ENCODE measurements at places on chromosomes 7 and 10.
A peak's percentile ranks its signal among the peaks of the same experiment; 100 is the strongest.

- DNase-seq = no peak
These were observed 27.7 kb upstream of the SLC25A13 start for GRCh38 chr7:96349572-96349971.

- DNase-seq = no peak
These were observed 27.8 kb downstream of the DIP2C start for GRCh38 chr10:661597-662222.

GRCh38 chr10:21330628-21331020 lies 194.9 kb downstream of the SKIDA1 start:
- no peak for DNase-seq

- no peak for DNase-seq
These were observed 1181.6 kb downstream of the DNAJB9 start for GRCh38 chr7:109751241-109751640.

- DNase-seq = peak; percentile 70
These were observed 135.7 kb downstream of the MAGI2 start for GRCh38 chr7:79317728-79318127.

- DNase-seq = no peak
These were observed 3.4 kb downstream of the BNIP3 start for GRCh38 chr10:131978366-131978765.

DNA sequence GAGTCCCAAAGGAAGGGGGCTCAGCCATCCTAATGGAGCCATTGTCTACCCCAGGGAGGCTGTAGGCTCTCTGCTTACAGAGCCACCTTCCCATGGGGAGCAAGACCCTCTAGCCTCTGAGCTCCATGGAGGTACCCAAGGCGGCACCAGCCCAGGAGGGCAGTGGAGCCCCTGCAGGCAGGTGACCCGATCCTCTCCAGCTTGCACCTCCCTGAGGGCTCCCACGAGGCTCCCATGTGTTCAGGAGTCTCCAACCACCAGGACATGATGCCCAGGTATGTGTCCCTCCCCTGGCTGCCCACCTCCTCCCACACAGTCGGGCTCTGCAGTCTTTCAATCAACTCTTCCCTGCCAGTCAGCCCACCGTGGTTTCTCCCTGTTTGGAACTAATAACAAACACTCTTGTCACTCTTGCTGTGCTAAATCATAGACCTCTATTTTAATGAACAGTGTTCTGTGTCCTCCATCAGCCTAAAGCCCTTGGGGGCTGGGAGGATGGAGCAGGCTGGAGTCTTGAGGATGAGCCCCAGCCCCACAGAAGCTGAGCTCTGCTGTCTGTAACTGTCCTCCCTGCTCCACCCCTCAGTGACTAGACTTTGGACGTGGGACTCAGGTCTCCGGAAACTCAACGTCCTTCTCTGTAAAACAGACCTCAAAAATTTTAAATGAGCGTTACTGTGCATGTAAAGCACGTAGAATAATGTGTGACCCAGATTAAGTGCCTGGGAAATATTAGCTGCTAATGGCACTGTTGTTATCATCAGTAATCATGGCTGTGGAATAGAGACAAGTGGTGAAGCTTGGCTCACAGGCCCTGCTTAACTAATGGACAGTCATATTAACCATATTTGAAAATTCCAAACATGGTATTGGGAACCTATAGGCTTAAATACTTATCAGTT lies 298.9 kb downstream of the WDR37 start:
- DNase-seq = no peak

GRCh38 chr10:63720072-63720537 lies 198.9 kb downstream of the REEP3 start:
- no peak for DNase-seq

- DNase-seq = no peak
These were observed 178.0 kb upstream of the IGFBP3 start for GRCh38 chr7:46099076-46099475.

- no peak for DNase-seq
These were observed 98.7 kb upstream of the DNAJB6 start for GRCh38 chr7:157238087-157238486.

- DNase-seq = no peak
These were observed 88.7 kb downstream of the PHYHIPL start for GRCh38 chr10:59265141-59265540.

- DNase-seq = no peak
These were observed 32.3 kb downstream of the AHCYL2 start for GRCh38 chr7:129257168-129257567.

DNA sequence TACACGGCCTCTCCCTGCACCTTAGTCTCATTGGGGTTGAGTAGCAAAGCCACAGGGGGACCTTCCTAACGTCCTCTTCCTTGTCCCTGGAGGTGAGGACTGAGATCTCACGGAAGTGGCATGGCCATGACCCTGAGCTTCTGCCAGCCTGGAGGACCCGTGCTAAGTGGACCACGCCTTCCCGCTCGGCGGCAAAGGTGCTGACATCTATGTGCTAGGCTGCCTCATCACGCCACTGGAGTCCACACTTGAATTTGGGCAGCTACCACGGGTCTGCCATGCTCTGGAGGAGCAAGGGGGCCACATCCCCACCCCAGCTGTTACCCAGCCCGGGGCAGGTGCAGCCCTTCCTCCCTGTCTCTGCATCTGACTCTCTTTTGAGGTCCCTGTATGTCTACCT lies 15.3 kb downstream of the GHRHR start:
- DNase-seq = no peak

DNA sequence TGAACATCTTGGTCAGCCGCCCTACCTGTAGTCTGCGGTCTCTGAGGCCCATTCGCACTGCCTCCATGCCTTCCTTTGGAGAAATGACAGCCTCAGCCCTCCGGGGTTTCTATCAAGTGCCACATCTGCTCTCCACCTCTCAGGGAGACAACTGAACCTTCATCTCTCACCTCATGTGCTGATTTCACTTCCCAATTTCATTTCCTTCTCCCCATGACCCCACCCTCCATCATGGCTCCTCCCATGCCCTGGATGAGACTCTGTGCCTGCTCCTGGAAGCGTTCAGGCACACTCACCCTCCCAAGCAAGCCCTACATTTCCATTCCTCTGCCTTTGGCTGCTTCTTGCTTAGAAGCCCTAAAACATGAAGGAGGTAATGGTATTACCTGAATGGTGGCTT lies 7.8 kb upstream of the SCD start:
- DNase-seq = no peak

DNA sequence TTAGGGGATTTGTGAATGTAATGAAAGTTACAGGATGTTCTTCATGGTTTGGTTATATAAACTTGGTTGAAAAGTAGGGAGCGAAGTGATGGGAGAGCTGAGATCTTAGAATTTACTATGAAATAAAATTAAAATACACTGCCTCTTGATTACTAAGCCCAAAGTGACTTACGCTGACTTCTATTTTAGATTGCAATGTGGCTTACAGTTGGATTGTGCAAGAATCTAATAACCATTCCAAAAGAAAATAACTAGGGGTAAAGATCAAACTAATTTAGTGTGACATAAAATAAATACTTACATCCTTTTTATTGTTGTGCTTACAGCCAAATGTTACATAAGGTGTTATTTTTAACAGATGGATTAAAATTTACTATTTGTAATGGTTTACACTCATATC lies 15.3 kb downstream of the WNT16 start:
- no peak for DNase-seq

DNA sequence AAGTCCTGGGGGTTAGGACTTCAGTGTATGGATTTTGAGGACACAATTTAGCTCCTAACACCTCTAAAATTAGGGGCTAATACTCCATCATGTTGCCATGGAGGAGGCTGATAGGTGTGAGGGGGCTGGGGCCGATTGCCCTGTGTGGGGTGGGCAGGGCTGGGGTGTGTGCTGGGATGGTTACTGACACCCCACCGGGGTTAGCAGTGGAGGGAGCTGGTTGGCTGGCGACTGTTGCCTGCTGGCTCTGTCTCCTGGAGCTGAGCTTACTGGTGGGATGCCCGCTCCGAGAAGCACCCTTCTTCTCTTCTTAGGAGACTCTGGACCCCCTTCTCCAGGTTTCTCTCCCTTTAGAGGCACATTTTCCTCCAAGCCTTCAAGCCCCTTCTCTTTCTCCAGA lies 22.2 kb upstream of the SH2D4B start:
- DNase-seq = no peak

DNA sequence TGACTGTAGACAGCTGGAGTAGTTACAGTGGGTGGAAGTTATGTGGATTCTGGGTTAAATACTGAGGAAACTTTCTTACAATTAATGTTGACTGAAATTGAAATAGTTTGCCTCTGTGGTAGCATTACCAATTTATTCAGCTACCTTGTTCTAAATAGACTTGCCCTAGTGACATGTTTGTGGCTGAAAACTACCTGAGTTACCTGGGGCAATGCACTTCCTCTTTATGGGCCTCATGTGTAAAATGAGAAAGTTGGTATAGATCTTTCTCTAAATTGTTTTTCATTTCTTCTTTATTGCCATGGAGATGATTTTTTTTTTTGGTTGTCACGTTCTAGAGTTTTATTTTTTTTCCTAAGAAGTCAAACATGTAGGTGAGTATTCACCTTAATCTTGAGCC lies 252.7 kb upstream of the CDC14C start:
- no peak for DNase-seq

- DNase-seq = no peak
These were observed 634 bp downstream of the EZH2 start for GRCh38 chr7:148883266-148884048.

DNA sequence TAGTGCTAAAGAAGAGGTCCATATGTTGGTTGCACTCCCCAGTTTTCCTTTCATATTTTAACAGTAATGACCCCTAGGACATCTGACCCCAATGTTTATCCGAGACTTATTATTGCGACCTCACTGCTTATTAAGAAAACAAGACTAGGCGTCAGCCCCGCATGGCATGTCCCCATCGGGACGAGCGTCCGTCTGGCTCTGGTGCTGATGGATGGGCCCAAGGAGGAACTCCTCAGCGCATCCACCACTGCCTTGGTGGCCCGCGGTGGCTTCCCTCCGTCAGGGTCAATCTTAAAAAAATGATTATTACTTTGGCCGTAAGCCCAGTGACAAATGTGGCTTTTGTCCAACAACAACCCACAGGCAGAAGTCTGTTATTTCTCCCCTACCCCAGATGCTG lies 40.1 kb upstream of the CXCL12 start:
- no peak for DNase-seq

GRCh38 chr10:19930936-19931893 lies 115.0 kb downstream of the PLXDC2 start:
- peak; percentile 29 for DNase-seq

GRCh38 chr10:130931256-130931655 lies 380.3 kb downstream of the TCERG1L start:
- no peak for DNase-seq

- no peak for DNase-seq
These were observed 204.3 kb downstream of the CCDC7 start for GRCh38 chr10:32650246-32650655.

DNA sequence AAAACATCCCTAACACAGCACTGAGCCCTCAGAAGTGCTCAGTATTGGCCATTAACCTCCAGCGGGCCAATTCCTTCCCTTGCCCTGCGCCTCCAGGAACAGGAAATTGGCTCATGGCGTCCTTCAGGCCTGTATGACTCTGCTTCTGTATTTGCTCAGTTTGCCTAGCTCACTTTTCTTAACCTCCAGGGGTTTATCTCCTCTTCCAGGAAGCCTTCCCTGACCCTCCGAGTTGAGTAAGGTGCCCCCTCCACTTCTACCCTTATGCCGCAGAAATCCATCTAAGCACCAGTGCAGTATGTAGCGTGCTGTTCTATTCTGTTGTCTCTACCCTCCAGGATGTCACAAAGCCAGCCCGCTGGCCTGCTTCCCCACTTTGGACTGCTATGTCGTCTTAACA lies 1.1 kb upstream of the SFXN4 start:
- DNase-seq = no peak

GRCh38 chr7:117937049-117937752 lies 64.0 kb upstream of the CTTNBP2 start:
- no peak for DNase-seq

DNA sequence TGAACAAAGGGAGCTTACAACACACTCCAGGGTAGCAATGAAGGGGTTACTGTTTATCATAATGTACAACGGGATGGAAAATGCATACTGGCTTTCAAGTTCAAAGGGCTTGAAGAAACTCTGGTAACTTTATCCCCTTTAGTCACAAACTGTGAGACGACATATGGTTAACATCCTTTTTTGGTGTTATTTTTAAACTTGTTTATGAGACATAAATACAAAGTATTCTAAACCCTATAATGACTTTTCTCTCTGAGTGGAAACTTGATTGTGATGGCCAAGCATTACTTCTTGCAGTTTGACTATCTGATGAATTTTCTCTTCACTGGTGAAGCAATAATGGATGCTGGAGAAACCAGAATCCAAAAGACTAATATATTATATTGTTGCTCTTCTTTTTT lies 62.0 kb upstream of the SEMA3A start:
- DNase-seq = no peak

- DNase-seq = no peak
These were observed 192.4 kb downstream of the BAMBI start for GRCh38 chr10:28869606-28870201.

DNA sequence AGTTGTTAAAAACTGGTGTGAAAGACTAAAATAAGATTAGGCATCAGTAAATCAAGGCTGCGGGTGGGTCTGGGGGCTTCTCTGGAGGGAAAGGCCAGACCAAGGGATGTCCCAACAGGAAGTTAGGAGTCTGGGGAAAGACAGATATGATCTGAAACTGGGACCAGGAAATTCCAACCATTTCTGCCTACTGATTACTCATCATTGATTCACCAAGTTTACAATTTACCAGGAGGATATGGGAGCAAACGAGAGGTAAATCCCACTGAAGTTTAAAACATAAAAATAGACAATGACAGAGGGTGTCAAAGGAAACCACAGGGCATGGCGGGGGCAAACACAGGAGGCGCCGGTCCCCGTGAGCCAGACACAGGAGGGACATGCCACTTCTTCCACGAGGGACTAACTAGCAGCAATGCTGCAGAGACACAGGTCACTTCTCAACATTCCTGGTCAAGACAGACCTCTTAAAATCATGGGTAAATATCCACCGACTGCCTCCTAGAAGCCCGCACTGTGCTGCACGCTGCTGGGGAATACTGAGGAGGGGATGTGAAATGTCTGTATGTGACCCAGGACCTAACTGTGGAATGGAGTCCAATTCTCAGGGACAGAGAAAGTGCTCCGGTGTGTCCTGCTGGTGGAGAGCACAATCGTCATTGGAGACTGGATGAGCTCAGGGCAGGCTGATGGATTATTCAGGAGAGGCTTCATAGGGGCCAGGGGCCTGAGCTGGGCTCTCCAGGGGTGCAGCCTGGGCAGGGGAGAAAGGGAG lies 153.4 kb upstream of the KLF14 start:
- DNase-seq = no peak

- DNase-seq = peak; percentile 49
These were observed 108.5 kb upstream of the TMEM168 start for GRCh38 chr7:112898432-112899290.

GRCh38 chr10:15943426-15943825 lies 83.1 kb upstream of the MINDY3 start:
- no peak for DNase-seq

DNA sequence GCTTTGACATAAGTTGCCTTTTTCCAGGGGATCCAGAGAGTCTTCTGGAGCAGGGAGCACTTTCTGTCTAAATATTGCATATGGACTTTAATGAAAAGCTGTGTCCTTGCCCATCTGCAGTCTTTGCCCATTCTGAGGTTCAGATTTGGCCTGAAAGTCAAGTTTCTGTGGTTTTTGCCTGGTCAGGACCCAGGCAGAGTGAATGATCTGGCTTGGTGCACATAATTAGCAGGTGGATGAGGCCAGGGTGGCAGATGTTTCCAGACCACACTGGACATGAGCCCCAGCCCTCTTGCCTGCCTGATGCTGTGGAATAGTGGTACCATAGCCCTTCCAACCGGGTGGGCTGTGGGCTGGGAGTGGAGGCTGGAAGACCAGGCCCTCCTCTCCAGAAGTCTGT lies 11.0 kb downstream of the HECW1 start:
- DNase-seq = no peak

Measured in AG04450 (cell line).